Spleen (tissue), 13 donors: ENCODE measurements at places on chromosomes 2 and 18. TPM values are rescaled to one million over a fixed set of nuclear protein-coding genes. Genes with fewer than 3 reads are reported as not detected.

SERPINE2 gene
- polyA plus RNA-seq, result 105 TPM

GRCh38 chr2:224449212-224450147 lies 47.6 kb upstream of the FAM124B start:
- no peaks in the 10 kb centered on the region for H3K4me1 ChIP-seq
- H3K4me3 ChIP-seq, result no peak overlapping the region
- no peaks in the 10 kb centered on the region for H3K36me3 ChIP-seq
- no peak for DNase-seq
- no peaks in the 10 kb centered on the region for H3K27me3 ChIP-seq

CAPN14 gene
- 0.56 TPM for polyA plus RNA-seq

- no peak overlapping the region for H3K4me3 ChIP-seq
- H3K36me3 ChIP-seq, result no peaks in the 10 kb centered on the region
- no peaks in the 10 kb centered on the region for H3K4me1 ChIP-seq
- no peak for DNase-seq
These were observed 986.5 kb downstream of the TDRD15 start for GRCh38 chr2:22110244-22110651.

DNA sequence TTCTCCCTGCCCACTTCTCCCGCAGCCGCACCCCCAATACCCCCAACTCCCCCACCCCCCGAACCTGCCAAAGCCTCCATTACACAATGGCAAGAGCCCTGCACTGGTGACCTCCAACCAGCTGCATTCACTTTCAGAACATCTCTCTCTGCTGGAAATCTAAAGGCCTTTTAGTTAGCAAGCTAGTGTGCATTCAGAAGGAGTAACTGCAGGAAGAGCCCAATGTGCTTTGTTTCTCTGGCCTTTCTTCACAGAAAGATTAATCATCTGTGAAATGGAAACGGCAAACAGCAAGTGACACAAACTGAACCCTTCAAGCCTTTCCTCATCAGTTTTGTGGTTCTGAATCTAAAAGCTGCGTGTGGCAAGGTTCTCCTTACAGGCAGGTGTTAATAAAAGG lies 124.2 kb downstream of the OLA1 start:
- no peak overlapping the region for H3K4me3 ChIP-seq
- H3K36me3 ChIP-seq, result no peaks in the 10 kb centered on the region
- no peak overlapping the region for H3K27ac ChIP-seq

SCYGR4 gene
- polyA plus RNA-seq, result not detected

DSG3 gene
- 0.04 TPM for polyA plus RNA-seq

DNA sequence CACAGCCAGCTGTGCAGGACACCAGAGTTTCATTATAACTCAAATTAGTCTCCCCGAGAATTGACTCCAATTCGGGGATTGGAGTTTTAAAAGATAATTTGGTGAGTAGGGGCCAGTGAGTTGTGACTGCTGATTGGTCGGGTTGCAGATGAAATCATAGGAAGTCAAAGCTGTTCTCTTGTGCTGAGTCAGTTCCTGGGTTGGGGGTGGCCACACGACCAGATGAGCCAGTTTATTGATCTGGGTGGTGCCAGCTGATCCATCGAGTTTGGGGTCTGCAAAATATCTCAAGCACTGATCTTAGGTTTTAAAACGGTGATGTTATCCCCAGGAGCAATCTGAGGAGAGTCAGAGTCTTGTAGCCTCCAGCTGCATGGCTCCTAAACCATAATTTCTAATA lies 82.7 kb upstream of the SLC66A3 start:
- DNase-seq, result no peak
- no peaks in the 10 kb centered on the region for H3K36me3 ChIP-seq
- H3K4me1 ChIP-seq, result no peaks in the 10 kb centered on the region
- peaks cover 3% of the 10 kb centered on the region for H3K27me3 ChIP-seq
- no peak overlapping the region for H3K4me3 ChIP-seq

ARL4C gene
- polyA plus RNA-seq, result 20.4 TPM

DLGAP1 gene
- polyA plus RNA-seq, result 0.77 TPM

DNA sequence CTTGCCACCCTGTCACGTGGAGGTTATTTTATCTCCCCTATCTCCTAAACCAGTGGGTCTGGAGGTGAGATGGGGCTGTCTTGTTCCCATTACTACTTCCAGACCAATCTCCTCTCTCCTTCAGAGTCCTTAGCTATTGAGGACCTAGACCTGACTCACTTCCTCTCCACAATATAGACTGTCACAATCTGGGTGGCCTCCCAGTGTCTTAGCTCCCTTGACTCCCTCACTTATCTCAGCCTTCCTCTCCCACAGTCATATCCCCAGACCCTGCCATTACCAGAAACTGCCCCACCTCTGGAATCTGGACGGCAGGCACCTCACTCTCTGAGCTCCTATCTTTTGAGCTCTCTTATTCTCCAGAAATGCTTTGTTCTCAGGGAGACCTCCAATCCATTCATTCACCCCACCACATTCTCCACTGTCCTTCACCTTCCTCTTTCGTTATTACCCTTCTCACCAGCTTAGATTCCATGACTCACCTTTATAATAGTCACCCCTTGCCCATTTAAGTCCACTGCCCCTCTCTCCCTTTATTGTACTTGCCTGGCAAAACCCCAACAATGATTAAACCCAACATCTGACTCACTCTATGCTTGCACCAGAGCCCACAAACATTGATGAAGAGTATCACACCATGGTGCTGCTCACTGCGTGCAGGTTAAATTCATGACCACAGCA lies 23.3 kb upstream of the SIX3 start:
- no peak overlapping the region for H3K4me3 ChIP-seq
- no peaks in the 10 kb centered on the region for H3K36me3 ChIP-seq
- H3K27me3 ChIP-seq, result peaks cover 3% of the 10 kb centered on the region
- no peak for DNase-seq
- no peak overlapping the region for H3K27ac ChIP-seq
- no peaks in the 10 kb centered on the region for H3K4me1 ChIP-seq

FHL2 gene
- 8.8 TPM for polyA plus RNA-seq

DNA sequence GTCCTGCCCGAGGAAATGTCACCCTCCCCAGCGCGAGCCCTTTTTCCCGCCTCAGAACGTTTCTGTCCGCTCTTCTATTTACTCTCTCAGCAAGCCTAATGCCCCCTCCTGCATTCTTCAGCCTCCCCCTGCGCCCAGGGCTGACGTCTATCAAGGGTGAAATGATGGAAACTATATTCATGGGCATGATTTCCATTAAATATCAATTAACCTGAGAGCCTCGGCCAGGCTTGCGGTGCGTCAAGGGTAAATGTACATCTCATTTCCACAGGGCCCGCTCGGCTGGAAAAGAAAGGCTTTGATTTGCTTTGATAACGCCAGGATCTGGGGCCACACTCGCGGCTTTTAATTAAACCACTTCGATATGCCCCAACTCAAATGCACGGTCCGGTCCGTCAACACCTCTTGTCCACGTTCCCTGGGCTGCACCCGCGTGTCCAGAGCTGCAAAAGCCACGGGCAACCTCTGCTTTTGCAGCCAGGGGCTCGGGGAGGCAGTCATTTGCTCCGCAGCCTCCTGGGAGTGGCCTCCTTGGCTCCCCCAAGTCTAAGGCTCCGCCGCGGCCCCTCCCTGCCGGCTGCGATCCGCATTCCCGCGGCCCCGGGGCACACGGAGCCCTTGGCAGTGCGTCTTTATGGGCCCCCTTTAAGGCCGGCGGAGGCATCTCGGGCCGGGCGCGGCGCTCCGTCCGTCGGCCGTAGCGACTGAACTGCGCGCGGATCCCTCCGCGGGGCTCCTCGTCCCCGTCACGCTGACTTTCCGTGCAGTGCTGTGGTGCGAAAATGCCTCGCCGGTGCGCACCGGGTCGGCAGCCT lies at the start of gene HOXD8:
TSS of gene HOXD8 (plus strand) at position 724 of the 815 bp plus-strand sequence. CDS start 662 bp downstream, outside the sequence.
- peak; percentile 82 for DNase-seq
- H3K27ac ChIP-seq, result peak within 1 kb of the TSS; percentile 86
- no peaks in the 10 kb centered on the region for H3K36me3 ChIP-seq
- no peaks in the 10 kb centered on the region for H3K4me1 ChIP-seq

DNA sequence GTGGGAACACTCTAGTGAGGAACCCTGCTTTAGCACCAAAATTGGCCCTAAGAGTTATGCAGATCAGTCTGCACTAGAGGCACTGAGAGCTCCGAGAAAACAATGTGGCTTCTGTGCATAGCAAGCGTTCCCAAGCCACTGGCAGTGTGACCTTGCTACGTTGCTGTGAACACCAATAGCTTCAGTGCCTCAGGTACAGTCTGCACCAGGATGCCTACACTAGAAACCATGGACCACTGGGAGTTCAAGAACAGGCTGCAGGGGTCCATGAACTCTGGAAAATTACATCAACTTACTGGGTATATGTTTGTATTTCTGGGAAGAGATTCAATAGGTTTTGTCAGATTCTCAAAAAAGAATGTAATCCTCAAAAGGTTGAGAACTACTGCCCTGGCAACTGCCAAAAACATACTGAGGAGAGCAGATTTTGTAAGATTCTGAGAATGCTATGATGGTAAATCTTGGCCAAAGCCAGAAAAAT lies 18.3 kb upstream of the SP3 start:
- H3K27me3 ChIP-seq, result no peaks in the 10 kb centered on the region
- no peak overlapping the region for H3K27ac ChIP-seq
- H3K36me3 ChIP-seq, result no peaks in the 10 kb centered on the region
- H3K4me3 ChIP-seq, result no peak overlapping the region

- H3K27ac ChIP-seq, result peak overlapping the region; percentile 89
- peak overlapping the region; percentile 98 for H3K4me3 ChIP-seq
- DNase-seq, result no peak
- H3K27me3 ChIP-seq, result no peaks in the 10 kb centered on the region
These were observed 1.1 kb downstream of the NIFK start for GRCh38 chr2:121735518-121736074.

DNA sequence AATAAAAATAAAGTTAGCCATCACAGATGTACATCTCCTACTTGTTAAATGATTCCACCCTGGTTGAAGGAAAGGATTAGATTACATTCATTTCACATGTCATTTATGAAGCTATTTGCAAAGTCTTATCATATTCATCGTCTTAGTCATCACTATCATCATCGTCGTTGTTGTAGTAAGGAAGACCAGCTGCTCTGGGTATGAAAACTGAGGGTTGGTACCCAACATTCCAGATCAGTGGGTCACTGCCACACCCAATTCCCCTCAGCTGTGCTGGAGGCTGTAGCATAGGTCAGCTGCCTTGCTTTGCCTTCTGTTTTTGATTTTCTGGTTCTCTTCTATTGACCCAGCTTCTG lies 20.9 kb upstream of the CCBE1 start:
- H3K4me3 ChIP-seq, result no peak overlapping the region
- no peaks in the 10 kb centered on the region for H3K27me3 ChIP-seq
- no peak for DNase-seq
- no peaks in the 10 kb centered on the region for H3K36me3 ChIP-seq

KCNS3 gene
- 0.41 TPM for polyA plus RNA-seq

SOX11 gene
- 0.32 TPM for polyA plus RNA-seq

- no peaks in the 10 kb centered on the region for H3K36me3 ChIP-seq
- H3K27ac ChIP-seq, result no peak overlapping the region
- H3K27me3 ChIP-seq, result no peaks in the 10 kb centered on the region
- no peaks in the 10 kb centered on the region for H3K4me1 ChIP-seq
These were observed 1069.3 kb upstream of the CNTNAP5 start for GRCh38 chr2:122955776-122956175.

DNA sequence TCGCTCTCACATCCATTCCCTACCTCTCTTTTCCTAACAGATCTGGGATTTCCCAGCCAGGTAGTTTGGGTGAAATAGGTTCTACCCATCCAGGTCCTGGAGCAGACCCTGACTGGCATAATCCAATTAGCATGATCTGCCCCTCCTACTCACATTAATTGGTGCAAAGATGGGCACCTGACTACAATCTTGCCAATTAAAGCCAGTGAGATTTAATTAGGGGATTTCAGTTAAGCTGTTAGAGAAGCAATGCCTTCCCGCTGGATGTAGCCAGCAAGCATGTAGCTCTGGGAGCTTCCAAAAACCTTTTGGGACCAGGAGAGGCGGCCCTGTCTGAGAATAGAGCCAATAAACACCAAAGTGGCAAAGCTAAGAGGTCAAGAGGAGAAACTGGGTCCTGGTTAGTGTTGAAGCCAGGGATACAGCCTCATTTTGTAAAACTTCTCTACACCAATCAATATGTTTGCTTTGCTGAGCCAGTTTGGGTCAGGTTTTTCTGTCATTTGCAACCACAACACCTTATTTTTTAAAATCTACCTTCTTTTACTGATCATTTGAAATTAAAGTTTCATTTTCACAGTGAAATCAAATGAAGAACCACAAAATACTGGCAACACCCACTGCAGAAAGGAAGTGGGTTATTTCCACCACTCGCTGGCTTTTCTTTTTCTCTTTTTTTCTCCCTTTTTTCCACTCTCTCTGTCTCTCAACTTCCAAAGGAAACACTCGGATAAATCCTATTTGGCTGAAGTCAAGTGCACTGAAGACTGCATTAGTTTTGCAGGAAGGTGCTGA lies 3.2 kb upstream of the TTC39C start:
- no peaks in the 10 kb centered on the region for H3K36me3 ChIP-seq
- peak overlapping the region; percentile 52 for H3K27ac ChIP-seq
- no peak overlapping the region for H3K4me3 ChIP-seq
- H3K4me1 ChIP-seq, result peaks cover 37% of the 10 kb centered on the region

DNA sequence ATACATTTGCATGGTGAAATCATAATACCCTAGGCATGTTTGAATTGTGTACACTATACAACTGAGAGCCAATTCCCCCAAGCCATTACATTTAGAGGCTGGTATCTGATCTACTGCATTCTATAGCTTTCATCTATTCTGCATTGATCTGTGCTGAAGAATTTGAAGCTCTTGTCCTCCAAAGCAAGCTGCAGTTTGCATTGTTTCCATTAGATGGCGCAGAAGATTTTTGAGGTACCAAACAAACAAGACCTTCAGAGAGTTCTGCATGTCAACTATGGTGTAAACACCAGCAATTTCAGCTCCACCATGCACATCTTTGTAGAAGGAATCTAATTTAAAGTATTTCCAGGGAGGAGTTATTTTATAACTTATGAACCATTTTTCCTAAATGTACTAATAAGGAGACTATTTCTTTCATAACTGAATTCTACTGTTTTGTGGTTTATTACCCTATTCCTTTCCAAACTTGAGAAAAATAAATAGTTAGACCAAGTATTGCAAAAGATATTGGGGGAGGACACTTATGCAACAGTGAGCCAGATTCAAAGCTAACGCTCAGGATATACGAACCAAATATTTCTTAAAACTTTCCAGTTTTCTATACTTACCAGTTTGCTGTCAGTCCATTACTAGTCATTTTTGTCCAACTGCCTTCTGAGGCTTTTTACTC lies 761.8 kb upstream of the ACVR2A start:
- DNase-seq, result no peak
- no peak overlapping the region for H3K27ac ChIP-seq
- H3K4me3 ChIP-seq, result no peak overlapping the region
- H3K36me3 ChIP-seq, result no peaks in the 10 kb centered on the region

REG3G gene
- polyA plus RNA-seq, result 0.11 TPM

CXCR1 gene
- 0.70 TPM for polyA plus RNA-seq
